Left renal cortex interstitium (tissue), 4 donors: ENCODE measurements at places on chromosomes 3 and 15. TPM values are rescaled to one million over a fixed set of nuclear protein-coding genes. Genes with fewer than 3 reads are reported as not detected.

The HCN4 gene
- polyA plus RNA-seq = 1.5 TPM

The KIF23 gene
- 43.7 TPM for polyA plus RNA-seq

The SOX2 gene
- polyA plus RNA-seq = 1.0 TPM

The CKMT1A gene
- polyA plus RNA-seq = 4.0 TPM

The BCL2A1 gene
- 0.96 TPM for polyA plus RNA-seq

GRCh38 chr3:192620275-192620674, 107.1 kb downstream of the FGF12 start:
- DNase-seq = no peak

- no peak for DNase-seq
These were observed 135.0 kb downstream of the STAG1 start for GRCh38 chr3:136617198-136617597.

- DNase-seq = no peak
These were observed 247.0 kb downstream of the STXBP5L start for GRCh38 chr3:121155028-121155427.

DNA sequence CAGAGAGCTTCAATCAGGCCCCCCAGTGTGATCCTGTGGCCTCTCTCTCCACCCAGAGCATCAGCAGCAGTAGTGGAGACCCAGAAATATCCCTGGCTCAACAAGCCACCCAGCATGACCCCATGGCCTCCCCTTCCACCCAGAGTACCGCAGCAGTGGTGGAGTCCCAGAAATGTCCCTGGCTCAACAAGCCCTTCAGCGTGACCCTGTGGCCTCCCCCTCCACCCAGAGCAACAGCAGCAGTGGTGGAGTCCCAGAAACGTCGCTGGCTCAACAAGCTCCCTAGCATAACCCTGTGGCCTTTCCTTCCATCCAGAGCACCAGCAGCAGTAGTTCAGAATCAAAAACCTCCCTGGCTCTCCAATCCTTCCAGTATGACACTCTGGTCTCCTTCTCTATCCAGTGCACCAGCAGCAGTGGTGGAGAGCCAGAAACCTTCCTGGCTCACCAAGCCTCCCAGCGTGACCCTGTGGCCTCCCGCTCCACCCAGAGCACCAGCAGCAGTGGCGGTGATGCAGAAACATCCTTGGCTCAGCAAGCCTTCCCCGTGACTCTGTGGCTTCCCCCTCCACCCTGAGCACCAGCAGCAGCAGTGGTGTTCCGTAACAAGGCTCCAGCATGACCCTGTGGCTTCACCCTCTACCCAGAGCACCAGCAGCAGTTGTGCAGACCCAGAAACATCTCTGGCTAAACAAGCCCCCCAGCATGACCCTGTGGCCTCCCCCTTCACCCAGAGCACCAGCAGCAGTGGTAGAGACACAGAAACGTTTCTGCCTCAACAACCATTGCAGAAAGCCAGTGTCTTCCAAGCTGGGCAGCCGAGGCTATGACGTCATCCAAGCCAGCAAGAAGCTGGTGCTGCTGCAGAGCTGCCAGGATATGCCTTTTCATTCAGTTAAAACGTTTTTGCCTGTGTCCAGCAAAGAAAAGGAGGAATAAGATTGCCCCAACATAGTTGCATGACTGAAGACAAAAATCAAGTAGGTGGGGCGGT, 61.3 kb upstream of the TAMM41 start:
- no peak for DNase-seq

DNA sequence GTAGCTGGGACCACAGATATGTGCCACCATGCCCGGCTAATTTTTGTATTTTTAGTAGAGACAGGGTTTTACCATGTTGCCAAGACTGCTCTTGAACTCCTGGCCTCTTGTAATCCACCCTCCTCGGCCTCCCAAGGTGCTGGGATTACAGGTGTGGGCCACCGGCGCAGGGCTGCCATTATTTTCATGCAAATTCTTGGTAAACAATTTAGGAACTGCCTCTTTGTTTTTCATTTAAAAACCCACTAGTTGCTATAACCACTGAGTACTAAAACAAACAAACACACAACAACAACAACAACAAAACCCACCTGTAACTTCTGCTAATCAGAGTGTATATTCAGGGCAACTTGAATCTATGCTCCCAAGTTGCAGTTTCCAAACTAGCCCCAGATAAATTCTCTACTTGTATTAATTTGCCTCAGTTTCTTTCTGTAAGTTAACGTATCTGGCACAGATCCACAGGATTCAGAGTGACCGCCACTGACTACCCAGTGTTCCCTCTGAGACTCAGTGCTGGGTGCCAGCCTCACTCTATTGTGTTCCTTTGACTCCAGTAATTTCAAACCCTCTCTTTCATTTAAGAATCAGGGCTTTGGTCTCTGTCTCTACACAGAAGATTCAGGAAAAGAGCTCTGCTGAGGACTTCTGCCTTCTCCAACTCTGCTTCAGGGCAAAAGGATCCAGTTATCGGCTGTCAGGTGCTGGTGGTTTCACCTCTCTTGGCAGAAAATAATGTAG, 18.6 kb upstream of the ZNF710 start:
- no peak for DNase-seq

- no peak for DNase-seq
These were observed 164.3 kb upstream of the LRIG1 start for GRCh38 chr3:66665021-66665695.

DNA sequence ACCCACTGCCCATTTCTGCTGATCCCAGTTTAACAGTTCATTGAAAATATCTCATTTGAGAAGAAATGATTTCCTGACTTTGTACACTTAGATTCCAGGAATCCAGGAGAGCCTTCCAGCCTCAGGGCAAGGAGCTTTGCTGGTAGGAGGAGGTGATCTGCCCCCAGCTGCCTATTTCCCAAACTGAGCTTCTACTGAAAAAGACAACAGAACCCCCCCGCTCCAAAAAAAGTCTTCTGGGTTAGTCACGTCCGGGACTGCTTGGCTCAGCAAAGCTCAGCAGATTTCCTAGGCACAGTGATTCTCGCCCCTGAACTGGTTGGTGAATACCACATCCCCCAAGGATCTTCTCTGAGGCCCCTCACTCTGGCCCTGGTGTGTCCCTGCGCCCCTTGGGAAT, 13.1 kb downstream of the SLC6A6 start:
- DNase-seq = no peak

DNA sequence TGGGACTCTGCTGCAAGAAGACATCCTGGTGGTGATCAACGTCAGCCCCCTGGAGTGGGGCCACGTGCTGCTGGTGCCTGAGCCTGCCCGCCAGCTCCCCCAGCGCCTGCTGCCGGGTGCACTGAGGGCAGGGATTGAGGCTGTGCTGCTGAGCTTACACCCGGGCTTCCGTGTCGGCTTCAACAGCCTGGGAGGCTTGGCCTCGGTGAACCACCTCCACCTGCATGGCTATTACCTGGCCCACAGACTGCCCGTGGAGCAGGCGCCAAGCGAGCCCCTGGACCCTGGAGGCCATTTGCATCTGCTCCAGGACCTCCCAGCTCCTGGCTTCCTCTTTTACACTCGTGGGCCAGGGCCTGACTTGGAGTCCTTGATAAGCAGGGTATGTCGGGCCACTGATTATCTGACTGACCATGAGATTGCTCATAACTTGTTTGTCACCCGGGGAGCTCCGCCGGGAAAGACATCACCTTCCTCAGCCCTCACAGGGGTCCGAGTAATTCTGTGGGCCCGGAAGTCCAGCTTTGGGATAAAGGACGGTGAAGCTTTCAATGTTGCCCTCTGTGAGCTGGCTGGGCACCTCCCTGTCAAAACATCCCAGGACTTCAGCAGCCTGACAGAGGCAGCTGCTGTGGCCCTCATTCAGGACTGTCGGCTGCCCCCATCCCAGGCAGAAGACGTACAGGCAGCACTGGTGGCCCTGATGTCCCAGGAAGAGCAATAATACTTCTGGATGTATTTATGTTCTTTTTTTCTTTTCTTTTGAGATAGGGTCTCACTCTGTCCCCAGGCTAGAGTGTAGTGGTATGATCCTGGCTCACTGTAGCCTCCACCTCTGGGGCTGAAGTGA, 7.6 kb downstream of the GDPGP1 start:
- DNase-seq = no peak

GRCh38 chr3:188006726-188007393, 147.1 kb upstream of the LPP start:
- DNase-seq = no peak

DNA sequence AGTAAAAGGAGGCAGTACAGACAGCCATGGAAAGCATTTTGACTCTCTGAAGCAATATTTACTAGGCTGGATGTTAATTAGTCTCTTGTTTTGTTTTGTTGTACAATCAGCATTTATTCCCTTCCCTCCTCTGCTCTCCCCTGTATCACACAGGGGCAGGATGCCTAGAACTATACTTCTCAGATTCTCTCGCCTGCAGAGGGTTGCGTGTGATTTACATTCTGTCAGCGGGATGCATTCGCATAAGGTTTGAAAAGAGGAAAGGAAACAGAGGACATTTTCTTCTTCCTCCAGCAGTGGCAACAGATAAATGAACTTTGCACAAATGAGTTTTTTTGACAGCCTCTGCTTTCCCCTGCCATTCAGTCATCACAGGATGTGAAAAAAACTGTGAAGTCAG, 188.3 kb downstream of the RSL24D1 start:
- no peak for DNase-seq

DNA sequence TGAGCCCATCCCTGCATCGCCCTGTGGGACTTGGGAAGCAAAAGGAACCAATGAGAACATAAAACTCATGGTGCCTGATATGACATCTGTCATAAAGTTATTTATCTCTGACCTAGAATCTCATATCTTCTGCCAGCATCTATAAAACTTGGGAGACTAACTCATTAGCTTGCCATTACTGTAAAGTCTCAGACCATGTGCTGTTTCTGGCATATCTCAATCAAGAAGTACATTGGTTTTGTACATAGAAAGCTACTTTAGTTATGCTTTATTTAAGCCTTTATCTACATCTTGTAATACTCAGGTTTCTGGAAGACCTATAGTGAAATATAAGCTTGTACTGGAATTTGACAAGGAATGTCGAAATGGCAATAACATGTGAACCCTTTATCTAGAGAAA, 112.5 kb downstream of the ZNF385D start:
- DNase-seq = no peak

DNA sequence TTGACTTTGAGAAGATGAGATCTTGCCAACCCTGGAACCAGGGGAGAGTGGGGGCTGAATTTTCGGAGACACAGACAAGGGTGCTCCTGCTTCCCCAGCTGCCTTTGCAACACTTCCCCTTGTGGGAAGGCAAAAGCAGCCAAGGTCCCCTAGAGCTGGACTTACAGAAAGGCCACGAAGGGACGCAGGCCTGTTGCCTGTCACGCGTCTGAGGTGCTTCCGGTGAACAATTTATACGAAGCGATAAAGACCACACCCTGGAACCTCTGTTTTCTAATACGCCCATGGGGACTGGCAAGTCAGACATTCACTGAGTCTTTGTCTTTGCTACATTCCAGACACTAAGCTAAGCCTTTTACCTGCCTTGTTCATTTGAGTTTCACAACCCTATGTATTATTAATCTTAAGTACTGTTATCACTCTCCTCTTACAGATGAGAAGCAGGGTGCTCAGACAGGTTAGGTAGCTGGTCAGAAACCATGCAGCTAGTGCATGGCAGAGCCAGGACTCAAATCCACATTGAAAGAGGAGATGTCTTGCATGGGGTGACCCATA, 13.2 kb downstream of the MEGF11 start:
- DNase-seq = no peak

GRCh38 chr15:58410353-58410752, 21.4 kb upstream of the LIPC start:
- no peak for DNase-seq

- DNase-seq = no peak
These were observed 35.0 kb upstream of the CAPN3 start for GRCh38 chr15:42324308-42324707.
